ENCODE measurements at places on chromosomes 3 and 15.

GRCh38 chr3:35929158-35929557, 289.8 kb downstream of the ARPP21 start:
- no peak for DNase-seq

GRCh38 chr15:90219421-90220141, 14.2 kb downstream of the CIB1 start:
- no peak for DNase-seq

DNA sequence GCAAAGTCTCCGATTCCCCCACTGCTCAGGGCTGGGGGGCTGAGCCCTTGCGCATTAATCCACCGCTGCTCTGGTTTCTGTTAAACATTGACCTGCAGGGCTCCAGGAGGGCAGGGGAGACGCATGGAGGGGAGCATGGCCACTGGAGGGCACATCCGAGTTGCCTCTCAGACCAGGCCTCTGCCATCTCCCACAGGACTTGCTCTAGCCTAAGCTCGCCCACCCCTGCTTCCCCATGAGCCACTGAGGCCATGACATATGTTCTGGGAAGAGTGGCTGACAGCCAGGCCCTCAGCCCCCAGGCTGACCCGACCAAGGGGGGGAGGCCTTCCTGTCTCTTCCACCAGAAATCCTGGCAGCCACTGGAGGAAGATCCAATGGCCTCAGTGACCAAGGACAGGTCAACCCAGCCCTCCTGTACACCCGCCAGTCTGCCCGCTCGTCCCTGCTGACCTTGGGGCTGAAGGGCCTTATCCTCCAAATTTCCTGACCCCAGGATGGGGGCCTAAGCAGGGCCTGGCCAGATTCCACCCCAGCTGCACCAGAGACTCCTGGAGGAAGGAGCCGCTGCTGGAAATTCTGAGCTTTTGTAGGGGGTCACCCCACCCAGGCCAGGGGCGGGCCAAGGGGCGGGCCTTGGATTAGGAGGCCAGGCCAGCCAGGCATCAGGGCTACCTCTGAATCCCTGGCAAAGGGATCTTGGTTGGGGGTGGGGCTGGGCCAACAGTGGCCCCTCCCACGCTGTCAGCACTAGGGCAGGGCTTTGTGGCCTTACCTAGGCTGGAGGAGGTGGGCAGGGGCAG, at the start of gene HYAL1:
Gene HYAL1 (minus strand): TSS at position 562 of the 803 bp plus-strand sequence. CDS start 618 bp downstream, outside the sequence.
- DNase-seq, result peak; percentile 91

DNA sequence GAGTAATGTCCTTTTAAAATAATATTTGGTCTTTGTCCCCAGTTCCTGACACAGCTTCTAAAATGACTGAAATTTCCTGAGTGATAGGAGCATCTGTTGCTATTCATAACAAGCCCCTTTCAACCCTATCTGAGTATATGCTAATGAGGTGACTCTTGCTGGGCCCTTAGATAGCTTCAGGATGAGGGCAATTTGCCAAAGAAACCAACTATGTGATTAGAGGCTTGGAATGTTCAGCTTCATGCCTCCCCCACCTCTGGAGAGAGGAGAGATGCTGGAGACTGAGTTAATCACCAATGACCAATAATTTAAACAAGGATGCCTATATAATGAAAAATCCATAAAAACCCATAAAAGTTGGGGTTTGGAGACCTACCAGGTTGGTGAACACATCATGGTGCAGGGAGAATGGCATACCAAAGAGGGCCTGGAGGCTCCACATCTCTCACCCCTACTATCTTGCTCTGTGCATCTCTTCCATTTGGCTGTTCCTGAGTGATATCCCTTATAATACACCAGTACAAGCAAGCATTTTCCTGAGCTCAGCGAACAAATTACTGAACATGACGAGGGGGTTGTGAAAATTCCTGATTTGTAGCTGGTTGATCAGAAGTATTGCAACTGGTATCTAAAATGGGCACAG, 189.2 kb downstream of the ECT2 start:
- DNase-seq, result no peak

GRCh38 chr3:165192610-165193192, 3.5 kb downstream of the SLITRK3 start:
- DNase-seq, result no peak

DNA sequence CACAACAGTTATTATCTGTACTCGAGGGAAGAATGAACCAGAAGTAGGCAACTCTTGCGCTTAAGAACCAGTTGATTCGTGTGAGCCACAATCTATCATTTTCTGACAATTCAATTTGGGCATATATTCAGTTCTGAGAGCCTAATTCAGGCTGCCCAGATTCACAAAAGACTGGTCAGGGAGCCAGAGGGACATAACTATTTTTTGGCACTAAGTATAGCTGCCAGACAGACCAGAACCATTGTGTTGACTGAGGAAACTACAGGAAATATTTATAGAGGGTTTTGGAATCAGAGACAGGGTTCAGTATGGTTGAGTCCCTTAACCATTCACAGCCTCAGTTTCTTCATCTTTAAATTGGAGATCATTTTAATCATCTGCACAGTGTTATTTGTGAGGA, 226.7 kb downstream of the TAFA4 start:
- no peak for DNase-seq

DNA sequence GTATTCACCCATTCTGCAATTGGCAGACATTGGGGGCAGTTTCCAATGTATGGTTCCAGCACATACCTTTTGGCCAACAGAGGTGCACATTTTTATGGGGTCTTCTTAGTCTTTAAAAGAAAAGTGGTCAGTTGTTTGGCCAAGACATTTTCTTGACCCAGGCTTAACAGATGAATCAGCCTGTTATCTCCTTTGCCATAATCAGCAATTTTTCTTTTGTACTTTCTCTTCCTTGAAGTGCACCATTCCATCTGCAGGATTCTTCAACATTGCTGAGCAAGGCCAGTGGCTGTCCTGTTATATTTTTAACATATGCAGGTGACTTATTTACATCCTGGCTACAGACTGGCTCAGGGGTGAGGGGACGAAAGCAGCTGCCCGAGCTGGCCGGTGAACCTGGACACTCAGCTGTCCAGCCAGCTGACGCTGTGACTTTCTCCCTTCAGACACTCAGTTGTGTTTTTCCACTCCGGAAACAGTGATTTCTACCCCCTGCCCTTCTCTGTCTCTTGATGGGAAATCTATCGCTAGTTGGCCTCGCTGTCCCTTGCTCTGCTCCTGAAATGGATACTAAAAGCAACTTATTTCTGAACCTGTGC, 96.5 kb upstream of the TNFAIP8L3 start:
- DNase-seq, result no peak

DNA sequence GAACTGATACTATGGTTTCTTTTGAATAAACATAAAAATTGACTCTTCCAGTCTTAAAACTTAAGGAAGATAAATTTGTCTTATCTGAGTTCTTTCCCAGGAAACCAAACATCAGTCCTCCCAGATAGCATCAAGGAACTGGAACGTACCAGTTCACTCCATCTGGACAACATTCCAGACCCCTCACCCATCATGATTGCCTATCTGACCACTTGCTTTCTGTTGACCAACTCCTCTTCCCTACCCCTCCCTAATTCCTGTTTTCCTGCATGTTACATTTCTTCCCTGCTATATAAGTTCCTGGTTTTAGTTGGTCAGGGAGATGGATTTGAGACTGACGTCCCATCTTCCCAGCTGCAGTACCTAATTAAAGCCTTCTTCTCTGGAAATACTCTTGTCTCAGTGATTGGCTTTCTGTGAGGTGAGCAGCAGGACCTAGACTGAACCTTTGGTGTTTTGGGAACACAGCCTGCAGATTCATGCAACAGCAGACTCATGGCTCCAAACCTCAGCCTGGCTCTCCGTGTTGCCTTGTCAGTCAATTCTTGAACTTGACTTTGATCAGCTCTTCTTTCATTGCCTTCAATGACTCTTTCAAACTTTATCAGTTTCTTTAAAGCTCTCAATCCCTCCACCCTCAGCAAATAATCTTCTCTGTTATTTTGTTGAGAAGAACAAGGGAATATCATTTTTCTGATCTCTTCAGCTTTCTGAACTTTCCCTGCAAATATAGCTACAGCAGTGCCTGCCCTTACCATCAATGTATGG, 123.6 kb downstream of the RPL22L1 start:
- DNase-seq, result no peak

- peak; percentile 74 for DNase-seq
These were observed 393.7 kb upstream of the C2CD4B start for GRCh38 chr15:62558640-62559380.
